Mesendoderm (in vitro differentiated cells): ENCODE measurements at places on chromosomes 5 and 9.
A peak's percentile ranks its signal among the peaks of the same experiment; 100 is the strongest.

DNA sequence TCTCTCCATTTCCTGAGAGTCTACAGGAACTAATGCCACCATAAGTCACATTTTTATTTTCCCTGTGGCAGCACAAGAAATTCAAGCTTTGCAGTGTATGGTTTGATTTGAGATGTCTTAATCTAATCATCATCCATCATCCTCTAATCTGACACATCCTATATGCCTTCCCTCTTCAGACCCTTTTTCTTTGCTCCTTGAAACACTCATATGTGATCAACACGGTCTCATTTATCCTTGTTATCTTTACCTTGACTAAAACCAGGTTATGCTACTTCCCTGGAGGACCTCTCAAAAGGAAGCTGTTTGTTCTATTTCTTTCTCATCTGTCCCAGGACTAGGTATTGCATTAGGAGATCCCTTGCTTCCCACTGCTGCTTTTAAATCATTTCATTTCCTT is 146.9 kb upstream of the MRPS30 start:
- no peak for DNase-seq

GRCh38 chr9:137012694-137013570 is 15.1 kb downstream of the ABCA2 start:
- no peak for DNase-seq

DNA sequence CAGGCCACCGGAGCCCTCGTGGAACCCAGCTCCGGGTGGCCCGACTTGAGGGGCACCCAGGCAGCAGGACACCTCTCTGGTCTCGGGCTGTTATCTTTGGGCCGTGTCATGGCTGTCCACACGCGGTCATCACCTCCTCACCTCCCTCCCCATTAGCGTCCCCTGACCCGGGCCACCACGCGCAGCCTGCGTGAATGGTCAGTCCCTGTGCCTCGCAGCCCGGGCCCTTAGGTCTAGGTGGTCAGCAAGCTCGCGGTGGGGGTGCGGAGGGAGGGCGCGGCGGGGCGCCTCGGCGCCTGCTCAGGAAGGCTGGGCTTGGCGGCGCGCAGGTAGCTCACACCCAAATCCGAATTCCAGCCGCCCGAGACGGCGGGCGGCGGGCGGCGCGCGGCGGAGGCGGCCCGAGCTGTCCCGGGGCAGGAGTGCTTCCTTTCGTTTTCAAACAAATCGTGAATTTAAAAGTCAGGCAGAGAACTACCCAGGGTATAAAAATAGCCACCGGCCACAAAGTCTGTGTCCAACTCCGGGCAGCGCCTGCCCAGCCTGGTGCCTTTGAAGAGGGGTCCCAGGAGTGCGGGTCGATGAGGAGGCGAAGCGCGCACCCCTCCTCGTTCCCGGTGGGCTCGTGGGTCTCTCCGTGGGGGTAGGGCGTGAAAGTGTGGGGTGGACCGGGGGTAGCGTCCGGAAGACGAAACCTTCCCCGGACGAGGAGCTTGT is 1.0 kb upstream of the RXRA start:
- DNase-seq = peak; percentile 68

DNA sequence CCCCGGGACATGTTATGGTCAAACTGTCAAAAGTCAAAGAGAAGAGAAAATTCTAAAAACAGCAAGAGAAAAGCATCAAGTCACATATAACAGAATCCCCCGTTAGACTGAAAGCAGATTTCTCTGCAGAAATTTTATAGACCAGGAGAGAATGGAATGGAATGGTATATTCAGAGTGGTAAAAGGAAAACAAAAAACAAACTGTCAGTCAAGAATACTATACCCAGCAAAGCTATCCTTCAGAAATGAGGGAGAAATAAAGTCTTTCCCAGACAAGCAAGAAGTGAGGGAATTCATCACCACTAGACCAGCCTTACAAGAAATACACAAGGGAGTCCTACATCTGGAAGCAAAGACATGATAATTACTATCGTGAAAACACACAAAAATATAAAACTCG is 208.0 kb downstream of the CACNA1B start:
- DNase-seq = no peak

GRCh38 chr5:98328015-98328414 is 445.4 kb upstream of the RGMB start:
- no peak for DNase-seq

DNA sequence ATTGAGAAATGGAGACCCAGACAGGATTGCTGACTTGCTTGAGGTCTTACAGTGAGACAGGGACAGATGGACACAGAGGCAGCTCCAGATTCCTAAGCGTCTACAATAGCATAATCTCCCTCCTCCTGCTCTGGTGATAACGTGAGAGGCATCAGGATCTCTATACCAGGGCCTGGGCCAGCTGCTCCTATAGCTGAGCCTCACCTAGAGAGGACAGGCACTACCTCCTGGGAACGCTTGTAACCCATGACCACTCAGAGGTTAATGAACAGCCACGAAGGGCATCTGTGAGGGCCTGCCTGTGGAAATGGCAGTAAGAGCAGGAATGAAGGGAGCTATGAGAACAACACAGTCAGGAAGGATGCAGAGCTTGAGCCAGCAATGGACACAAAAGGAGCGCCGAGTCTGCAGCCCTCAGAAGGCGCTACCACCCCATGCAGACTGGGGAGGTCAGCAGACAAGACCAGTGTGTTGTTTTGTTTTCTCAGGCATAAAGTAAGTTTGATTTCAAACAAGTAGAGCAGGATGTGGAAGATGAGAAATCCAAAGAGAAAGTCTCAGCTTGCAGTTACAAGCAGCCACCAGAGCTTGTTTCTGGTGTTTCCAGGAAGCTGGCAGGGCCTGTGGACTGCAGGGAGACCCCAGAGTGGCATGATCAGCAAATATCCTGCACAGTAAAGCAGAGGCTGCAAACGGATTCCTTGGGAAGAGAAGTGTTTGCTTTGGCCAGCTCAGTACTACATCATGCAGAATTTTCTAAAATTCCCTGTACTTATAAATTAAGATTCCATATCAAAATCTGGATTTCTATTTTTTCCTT is 17.4 kb downstream of the ANKS6 start:
- no peak for DNase-seq

DNA sequence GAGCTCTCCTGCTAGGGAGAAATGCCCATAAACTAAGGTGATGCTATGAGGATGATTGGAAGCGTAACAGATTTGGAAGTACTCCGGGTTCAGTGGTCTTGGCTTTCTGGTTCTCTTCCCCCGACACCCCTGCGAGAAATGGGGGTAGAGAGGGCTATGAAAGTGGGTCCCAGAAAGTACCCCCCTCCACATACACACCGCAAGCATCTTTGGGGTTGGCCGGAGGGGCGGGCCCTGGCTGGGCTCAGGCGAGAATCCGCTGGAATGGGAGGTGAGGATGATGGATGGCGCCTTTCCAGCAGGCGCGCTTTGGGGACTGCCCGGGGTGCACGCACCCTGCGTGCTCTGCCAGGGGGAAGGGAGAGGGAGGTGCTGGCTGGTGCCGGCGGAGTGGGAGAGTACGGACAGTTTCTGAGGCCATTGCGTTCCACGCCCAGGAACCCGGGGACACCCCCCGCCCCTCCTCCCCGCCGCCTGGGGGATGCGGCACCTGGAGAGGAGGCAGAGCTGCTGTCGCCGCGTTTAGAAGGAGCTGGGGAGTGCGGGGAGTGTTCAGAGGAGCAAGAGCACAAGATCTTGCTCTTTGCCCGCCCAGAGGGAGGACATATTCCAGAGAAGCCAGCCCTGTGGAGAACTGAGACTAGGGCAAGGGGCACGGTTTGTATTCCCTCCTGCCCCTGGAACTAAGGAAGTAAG is 1.9 kb downstream of the PCSK5 start:
- DNase-seq = peak; percentile 69

- DNase-seq = no peak
Observed at GRCh38 chr5:166994226-166994625, 1297.2 kb upstream of the WWC1 start.

GRCh38 chr9:25374281-25374680 is 304.0 kb downstream of the TUSC1 start:
- DNase-seq = no peak

- DNase-seq = no peak
Observed at GRCh38 chr9:100426189-100426529, 784 bp upstream of the MSANTD3 start.

- DNase-seq = no peak
Observed at GRCh38 chr9:109117856-109118807, 1.6 kb downstream of the TMEM245 start.

DNA sequence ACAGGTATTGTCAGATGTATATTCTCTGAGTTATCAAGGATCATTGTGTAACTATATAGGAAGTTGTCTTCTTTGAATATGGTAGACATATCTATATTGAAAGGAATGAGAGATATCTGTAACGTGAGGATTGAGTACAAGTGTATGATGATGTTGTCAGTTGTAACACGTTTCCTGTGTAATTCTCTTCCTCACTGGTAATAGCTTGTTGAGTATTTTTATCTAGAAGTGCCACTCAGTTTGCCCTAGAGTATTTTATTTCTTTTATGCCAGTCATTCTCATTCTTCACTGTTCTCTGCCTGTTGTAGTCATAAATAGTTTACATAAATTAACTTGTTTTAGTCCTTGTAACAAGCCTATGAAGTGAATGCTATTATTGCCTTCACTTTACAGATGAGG is 172.1 kb downstream of the BAAT start:
- no peak for DNase-seq

DNA sequence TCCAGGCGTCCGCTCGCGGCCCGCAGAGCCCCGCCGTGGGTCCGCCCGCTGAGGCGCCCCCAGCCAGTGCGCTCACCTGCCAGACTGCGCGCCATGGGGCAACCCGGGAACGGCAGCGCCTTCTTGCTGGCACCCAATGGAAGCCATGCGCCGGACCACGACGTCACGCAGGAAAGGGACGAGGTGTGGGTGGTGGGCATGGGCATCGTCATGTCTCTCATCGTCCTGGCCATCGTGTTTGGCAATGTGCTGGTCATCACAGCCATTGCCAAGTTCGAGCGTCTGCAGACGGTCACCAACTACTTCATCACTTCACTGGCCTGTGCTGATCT is 294 bp downstream of the ADRB2 start:
- no peak for DNase-seq

DNA sequence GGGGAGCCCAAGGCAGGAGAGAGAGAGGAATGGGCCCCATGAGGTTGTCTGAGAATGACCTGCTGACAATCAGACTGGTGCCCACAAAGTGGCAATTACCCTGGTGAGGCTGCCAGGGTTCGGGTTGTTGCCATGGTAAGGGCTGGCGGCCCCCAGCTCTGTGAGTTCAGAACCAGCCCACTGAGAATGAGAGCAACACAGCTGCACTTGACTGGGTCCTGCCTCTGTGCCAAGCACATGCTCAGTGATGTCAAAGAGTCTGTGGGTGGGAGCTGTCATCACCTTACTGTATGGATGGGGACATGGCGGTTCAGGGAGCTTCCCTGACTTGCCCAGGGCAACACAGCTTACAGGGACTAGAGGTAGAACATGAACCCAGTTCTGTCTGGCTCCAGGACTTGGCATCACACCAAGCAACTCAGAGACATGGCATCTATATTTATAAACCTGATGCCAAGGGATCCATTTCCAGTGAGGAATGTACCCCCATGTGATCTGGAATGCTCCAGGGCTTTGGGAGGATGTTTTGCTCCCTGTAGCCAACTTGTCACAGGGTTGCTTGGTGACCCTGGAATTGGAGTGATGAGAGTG is 38.2 kb upstream of the TEX48 start:
- no peak for DNase-seq

GRCh38 chr9:111051400-111051799 is 13.1 kb upstream of the LPAR1 start:
- DNase-seq = no peak

GRCh38 chr9:127574072-127574993 is 37.7 kb upstream of the STXBP1 start:
- DNase-seq = no peak

DNA sequence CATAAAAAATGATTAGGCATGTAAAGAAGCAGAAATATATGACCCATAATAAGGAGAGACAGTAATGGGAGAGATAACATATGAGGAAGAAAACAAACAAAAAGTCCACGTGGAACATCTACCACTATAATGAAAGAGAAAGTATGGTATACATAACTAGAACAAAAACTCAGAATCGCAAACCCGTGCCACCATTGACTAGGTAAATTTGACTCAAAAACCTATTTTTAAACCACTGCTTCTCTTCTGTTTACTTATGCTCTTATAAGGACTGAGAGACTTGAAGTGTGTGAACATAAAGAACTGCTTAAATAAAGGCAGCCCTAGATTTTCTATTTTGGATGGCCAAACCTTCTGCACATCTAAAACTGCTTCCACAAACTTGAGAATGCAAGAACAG is 330.7 kb downstream of the CAAP1 start:
- no peak for DNase-seq

GRCh38 chr9:686321-686813 is 155.1 kb upstream of the DMRT1 start:
- DNase-seq = no peak

- DNase-seq = no peak
Observed at GRCh38 chr9:95724253-95724991, 151.1 kb upstream of the ERCC6L2 start.

DNA sequence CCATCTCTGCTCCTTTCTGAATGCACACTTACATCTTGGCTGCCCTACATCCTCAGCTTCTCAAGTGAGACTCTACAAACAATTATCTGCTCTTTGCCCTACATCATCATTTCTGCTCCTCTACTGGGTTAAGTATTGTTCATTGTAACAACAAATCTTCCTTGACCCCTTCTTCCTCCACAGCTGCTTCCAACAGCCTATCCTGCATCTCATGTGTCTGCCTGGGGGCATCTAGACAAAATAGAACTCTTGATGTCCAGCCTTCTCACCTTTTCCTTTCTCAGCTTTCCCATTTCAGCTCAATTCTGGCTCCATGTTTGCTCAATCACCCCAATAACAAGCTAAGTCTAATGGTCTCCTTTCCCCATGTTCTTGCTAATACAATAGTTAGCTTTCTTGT is 509.8 kb downstream of the DIRAS2 start:
- DNase-seq = no peak

GRCh38 chr5:59757442-59757841 is 136.1 kb downstream of the PDE4D start:
- DNase-seq = peak; percentile 37

DNA sequence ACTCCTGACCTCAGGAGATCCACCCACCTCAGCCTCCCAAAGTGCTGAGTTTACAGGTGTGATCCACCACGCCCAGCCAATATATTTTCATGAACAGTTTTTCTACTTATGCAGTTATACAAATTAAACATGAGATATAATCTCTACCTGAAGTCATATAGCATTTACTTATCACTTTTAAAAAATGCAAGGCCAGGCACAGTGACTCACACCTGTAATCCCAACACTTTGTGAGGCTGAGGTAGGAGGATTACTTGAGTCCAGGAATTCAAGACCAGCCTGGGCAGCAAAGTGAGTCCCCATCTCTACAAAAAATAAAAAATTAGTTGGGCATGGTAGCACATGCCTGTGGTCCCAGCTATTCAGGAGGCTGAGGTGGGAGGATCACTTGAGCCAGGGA is 164.7 kb upstream of the LHFPL2 start:
- no peak for DNase-seq

- DNase-seq = no peak
Observed at GRCh38 chr5:105807290-105807689, 1863.4 kb downstream of the EFNA5 start.
